Activated CD4-positive, alpha-beta memory T cell treated with anti-CD3 and anti-CD28 coated beads, Interleukin-2, amount 10 ng/mL, durations not matched to agents 7 days and 5 days (primary cell): ENCODE measurements at places on chromosomes 13 and 19. TPM values are rescaled to one million over a fixed set of nuclear protein-coding genes. Genes with fewer than 3 reads are reported as not detected.

DNA sequence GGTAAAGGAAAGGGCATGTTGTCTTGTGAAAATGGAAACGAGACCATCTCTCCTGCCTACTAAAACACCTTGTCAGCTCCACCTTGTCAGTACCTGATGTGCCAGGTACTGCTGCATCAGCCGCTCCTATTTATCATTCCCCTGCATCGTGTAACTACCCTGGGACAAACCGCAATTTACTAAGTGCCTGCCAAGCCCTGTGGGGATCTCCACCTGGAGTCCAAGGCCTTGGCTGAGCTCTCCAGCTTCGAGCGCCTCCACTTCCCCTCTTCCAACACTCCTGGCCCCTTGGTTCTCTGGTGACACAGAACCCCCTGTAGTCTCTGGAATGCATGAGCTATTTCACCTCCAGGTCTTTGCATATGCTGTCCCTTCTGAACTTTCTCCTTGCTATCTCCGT is 25.9 kb upstream of the CCNP start:
- H3K4me1 ChIP-seq: no peaks in the 10 kb centered on the region
- no peak for DNase-seq
- peaks cover 37% of the 10 kb centered on the region for H3K36me3 ChIP-seq
- no peaks in the 10 kb centered on the region for H3K27me3 ChIP-seq
- H3K4me3 ChIP-seq: no peak overlapping the region

Gene KLK14
- total RNA-seq: 0.20 TPM

- peak; percentile 32 for DNase-seq
Observed at GRCh38 chr19:17125062-17125727, 49.6 kb downstream of the MYO9B start.

- no peak overlapping the region for H3K27ac ChIP-seq
- H3K36me3 ChIP-seq: no peaks in the 10 kb centered on the region
- no peak for DNase-seq
- no peaks in the 10 kb centered on the region for H3K4me1 ChIP-seq
Observed at GRCh38 chr13:66655847-66656454, 574.2 kb downstream of the PCDH9 start.

DNA sequence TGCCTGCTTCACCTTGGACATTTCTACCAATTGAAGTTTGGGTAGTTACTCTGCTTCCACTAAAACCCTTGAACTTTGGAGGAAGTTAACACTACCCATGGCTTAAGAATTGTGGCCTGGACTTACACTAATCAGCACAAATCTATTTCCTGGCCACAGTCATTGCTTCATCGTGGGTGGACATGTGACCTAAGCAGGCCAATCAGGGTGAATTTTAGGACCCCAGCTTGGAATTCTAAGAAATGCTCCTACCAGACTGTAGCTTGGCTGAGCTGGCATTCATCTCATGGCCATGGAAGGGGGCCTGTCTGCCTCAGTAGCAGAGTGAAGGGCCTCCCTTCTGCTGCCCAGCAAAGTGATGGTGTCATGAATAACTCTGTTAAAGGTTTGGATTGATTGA is 58.3 kb upstream of the SLC15A1 start:
- H3K4me3 ChIP-seq: no peak overlapping the region
- H3K36me3 ChIP-seq: peaks cover 24% of the 10 kb centered on the region
- no peak overlapping the region for H3K27ac ChIP-seq
- no peak for DNase-seq
- H3K4me1 ChIP-seq: peaks cover 9% of the 10 kb centered on the region
- no peaks in the 10 kb centered on the region for H3K27me3 ChIP-seq

Gene ZNF221
- 1.6 TPM for total RNA-seq

DNA sequence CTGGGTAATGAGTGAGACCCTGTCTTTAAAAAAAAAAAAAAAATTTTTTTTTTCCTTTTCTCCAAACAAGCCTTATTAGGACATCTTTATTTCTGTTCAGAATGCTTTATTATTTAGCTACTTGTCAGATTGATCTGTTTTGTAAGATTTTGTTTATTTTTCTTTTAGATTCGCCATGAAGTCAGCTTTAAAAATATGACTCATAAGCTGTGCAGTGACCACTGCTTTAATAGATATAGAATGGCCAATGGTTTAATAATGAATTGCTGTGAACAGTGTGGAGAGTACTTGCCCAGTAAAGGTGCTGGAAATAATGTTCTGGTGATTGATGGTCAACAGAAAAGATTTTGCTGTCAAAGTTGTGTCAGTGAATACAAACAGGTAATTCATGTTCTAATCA is 47.7 kb downstream of the ZMYM2 start:
- no peak overlapping the region for H3K4me3 ChIP-seq
- H3K27ac ChIP-seq: no peak overlapping the region
- H3K4me1 ChIP-seq: peaks cover 8% of the 10 kb centered on the region
- peaks cover 62% of the 10 kb centered on the region for H3K36me3 ChIP-seq
- no peaks in the 10 kb centered on the region for H3K27me3 ChIP-seq

DNA sequence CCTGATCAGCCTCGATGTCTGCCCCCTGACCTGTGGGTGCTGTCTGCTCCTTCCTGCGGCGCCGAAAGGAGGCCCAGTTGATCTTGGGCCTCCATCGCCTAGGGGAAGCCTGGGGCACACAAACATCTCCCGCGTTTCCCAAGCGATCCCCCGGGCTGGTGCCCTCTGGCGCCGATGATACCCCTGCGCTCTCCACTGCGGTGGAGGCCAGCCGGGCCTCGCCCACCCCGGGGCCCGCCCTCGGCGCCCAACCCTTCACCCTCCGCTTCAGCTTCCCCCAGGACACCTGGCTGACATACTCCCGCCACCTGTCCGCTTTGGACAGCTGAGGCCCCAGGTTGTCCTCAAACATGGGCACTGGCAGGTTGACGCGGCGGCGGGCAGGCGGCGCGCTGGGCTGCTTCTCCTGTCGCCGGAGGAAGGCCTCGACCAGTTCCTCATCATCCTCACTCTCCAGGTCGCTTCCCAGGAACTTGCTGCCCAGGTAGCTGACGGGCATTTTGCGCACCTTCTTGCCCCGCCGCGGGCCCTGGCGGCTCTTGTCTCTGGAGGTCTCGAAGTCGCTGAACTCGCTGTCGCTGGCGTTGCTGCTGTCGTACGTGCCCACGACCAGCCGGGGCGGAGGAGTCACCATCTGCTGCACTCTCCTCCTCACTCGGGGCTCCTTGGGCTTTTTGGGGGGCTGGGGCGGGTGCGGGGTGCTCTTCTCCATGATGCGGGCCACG is 1.3 kb downstream of the CCDC8 start:
- H3K36me3 ChIP-seq: no peaks in the 10 kb centered on the region
- peaks cover 69% of the 10 kb centered on the region for H3K27me3 ChIP-seq
- H3K4me1 ChIP-seq: peaks cover 8% of the 10 kb centered on the region
- H3K27ac ChIP-seq: no peak overlapping the region
- no peak overlapping the region for H3K4me3 ChIP-seq

Gene PIAS4
- total RNA-seq: 33.2 TPM

Gene ADM5
- 2.6 TPM for total RNA-seq

Gene ELAVL3
- not detected for total RNA-seq

DNA sequence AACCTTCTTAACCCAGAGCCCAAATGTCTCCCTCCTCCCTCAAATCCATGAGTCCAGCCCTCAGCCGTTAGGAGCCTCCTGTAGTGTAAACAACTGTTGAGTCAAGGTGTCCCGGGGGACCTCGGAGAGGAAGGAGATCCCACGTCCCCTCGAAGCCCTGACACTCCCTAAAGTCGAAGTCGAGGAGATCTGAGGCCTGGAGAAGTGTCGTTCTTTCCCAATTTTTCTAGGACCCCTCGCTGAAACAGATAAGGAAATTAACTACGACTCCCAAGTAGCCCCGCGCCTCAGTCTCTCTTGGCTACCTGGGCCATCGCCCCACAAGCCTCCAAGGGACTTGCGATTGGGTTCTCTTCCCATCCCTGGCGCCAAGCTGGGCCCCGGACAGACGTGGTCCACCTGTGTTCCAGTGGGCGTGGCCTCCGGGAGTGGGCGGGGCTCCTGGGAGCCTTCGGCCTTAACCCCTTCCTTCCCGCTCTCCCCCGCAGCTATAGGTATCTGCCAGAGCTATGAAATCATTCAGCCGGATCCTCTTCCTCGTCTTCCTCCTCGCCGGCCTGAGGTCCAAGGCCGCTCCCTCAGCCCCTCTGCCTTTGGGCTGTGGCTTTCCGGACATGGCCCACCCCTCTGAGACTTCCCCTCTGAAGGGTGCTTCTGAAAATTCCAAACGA is 869 bp downstream of the GFY start:
- peak; percentile 40 for DNase-seq
- no peak overlapping the region for H3K4me3 ChIP-seq
- H3K27ac ChIP-seq: no peak overlapping the region
- peaks cover 90% of the 10 kb centered on the region for H3K27me3 ChIP-seq
- H3K36me3 ChIP-seq: no peaks in the 10 kb centered on the region
- peaks cover 58% of the 10 kb centered on the region for H3K4me1 ChIP-seq

- H3K27ac ChIP-seq: no peak overlapping the region
- no peaks in the 10 kb centered on the region for H3K36me3 ChIP-seq
- no peaks in the 10 kb centered on the region for H3K27me3 ChIP-seq
- no peaks in the 10 kb centered on the region for H3K4me1 ChIP-seq
- H3K4me3 ChIP-seq: no peak overlapping the region
Observed at GRCh38 chr13:61286148-61286745, 129.4 kb downstream of the PCDH20 start.

Gene TMEM143
- 17.4 TPM for total RNA-seq

Gene TIMM44
- 50.9 TPM for total RNA-seq

- H3K4me1 ChIP-seq: peaks cover 50% of the 10 kb centered on the region
- peaks cover 51% of the 10 kb centered on the region for H3K36me3 ChIP-seq
- H3K4me3 ChIP-seq: no peak overlapping the region
- H3K27me3 ChIP-seq: no peaks in the 10 kb centered on the region
- H3K27ac ChIP-seq: no peak overlapping the region
- no peak for DNase-seq
Observed at GRCh38 chr19:49340069-49340864, 5.1 kb downstream of the CD37 start.

Gene ZFP14
- 5.1 TPM for total RNA-seq

Gene NLRP4
- total RNA-seq: not detected

- no peak overlapping the region for H3K4me3 ChIP-seq
- peak; percentile 31 for DNase-seq
- peaks cover 73% of the 10 kb centered on the region for H3K36me3 ChIP-seq
Observed at GRCh38 chr19:37227996-37228395, 10.0 kb downstream of the ZNF383 start.
